Stimulated activated CD8-positive, alpha-beta memory T cell treated with anti-CD3 and anti-CD28 coated beads, Interleukin-15, amount 100 ng/mL, for 48 hours (primary cell): ENCODE measurements at places on chromosomes 6 and 20.

- no peak for DNase-seq
These were observed 208.7 kb downstream of the COL9A1 start for GRCh38 chr6:70094156-70094555.

- DNase-seq, result no peak
These were observed 169.1 kb upstream of the CDYL start for GRCh38 chr6:4606821-4607704.

GRCh38 chr6:106146852-106147351, 60.8 kb downstream of the PRDM1 start:
- DNase-seq, result no peak

- DNase-seq, result no peak
These were observed 157.7 kb upstream of the MMS22L start for GRCh38 chr6:97440590-97441176.

DNA sequence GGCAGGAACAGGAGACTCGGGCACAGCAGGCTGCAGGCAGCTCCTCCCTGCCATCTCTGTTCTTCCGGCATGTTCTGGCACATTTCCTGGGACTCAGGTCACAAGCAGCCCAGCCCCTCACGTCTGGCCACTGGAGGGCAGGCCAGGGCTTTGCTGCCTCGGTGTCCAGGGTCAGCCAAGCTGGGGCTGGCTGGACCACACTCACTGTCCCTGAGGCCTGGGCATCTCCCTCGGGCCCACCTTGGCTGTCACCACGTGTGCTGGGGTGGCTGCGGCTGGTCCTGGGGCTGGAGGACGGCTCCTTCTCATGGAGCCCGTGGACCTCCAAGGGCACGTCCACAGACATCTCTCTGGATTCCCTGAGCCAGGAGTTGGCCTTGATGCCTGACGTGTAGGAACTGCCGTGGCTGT, 18.5 kb downstream of the FRMD1 start:
- no peak for DNase-seq

DNA sequence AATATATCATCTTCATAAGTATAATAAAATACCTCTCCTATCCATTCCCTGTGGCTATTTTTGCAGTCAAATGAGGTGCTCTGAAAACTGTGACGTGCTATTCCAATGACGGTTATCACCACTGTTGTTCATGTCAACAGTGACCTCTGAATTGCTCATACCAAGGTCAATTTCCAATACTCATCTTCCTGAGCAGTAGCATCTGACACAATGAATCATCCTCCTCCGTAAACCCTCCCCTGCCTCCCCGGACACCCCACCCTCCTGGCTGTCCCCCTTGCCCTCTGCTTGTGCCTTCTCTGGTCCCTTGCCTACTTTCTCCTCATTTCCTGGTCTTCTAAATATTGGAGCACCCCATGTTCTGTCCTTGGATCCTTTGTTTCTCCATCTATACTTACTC, 77.7 kb upstream of the SLC22A23 start:
- DNase-seq, result no peak

DNA sequence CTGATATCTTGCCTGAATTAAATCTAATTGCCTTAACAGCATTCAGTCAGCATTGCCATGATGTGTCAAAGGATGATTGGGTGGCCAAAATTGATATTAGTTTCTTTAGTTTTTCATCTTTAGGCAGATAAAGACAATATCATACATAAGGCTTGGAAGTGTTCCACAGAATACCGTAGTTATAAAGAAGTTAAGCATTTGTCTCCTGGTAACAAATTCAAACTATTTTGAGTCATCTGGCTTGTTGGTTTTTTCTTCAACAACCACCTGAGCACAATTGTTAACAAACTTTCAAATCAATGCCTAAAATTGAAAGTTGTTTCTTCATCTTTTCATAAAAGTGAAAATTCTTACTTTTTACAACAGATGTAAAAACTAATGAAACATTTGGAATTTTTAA, 47.5 kb upstream of the ADGRF5 start:
- no peak for DNase-seq

DNA sequence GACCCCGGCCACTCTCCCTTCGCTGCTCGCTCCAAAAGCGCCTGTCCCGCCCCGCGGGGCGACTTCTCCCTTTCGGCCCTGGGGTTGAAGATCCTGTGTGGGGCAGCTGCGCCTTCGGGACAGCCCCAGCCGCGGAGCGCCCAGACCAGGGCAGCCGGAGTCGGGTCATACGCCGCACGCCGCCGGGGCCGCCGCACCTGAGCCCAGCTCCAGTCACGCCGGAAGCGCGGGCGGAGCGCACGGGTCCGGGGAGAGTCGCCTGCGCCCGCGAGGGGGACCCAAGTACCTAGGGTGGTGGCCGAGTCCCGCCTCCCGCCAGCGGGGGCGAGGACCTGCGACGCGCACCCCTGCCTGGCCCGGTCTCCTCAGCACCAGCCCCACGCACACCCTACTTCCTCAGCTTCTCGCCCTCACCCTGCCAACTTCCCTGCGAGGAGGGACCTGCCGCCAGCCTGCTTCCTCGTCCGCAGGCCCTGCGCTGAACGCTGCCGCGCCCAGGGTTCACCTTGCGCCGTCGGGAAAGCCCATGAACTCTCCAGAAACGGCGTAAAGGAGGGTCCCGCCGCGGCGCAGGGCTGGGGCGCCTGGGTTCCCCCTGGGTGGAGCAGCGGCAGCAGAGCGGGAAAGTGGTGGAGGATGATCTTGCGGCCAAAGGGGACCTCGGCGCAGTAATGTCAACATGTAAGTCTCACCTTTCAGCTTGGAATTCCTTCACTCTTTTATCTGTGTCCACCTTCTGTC, at the start of gene ADGRG6:
ADGRG6 (plus strand) TSS at position 357 of the 741 bp plus-strand sequence; CDS start at position 680, 323 bp downstream.
- DNase-seq, result peak; percentile 27

- peak; percentile 7 for DNase-seq
These were observed 58.7 kb upstream of the SLC2A12 start for GRCh38 chr6:134111062-134111677.

- no peak for DNase-seq
These were observed 105.3 kb downstream of the FOXF2 start for GRCh38 chr6:1494671-1495070.

DNA sequence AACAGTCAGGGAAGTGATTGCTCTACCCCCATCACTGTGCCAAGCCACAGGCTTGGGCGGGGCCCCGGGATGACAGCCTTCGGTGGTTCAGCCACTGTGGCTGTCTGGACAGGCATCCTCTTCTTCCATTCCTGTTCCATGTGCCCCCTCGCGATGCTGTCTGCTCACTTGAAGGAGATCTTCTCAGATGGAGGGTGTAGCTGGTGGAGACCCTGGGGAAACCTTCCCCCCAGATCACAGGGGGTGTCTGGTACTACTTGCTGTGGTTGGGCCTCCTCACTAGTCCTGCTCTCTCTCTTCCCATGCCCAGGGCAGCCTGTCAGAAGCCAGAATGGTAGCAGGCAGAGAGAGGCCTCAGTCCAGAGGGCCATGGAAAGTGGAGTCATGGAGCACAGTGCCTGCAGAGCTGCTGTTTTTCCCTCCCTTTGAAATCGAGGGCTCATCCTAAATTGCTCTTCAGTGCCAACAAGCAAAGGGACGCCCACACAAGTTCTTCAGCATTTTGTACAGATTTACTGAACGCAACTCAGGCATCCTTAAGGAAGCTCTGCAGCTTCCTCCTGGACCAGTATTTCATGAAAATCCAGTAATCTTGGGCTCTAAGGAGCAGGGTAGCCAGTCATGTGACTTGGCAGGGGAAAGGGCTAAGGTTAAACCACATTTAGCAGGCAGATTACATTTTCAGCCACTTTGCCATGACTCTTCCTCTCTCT, 326.6 kb downstream of the ZFAND3 start:
- DNase-seq, result no peak

- no peak for DNase-seq
These were observed 131.5 kb downstream of the TAF4 start for GRCh38 chr20:61933951-61934715.

DNA sequence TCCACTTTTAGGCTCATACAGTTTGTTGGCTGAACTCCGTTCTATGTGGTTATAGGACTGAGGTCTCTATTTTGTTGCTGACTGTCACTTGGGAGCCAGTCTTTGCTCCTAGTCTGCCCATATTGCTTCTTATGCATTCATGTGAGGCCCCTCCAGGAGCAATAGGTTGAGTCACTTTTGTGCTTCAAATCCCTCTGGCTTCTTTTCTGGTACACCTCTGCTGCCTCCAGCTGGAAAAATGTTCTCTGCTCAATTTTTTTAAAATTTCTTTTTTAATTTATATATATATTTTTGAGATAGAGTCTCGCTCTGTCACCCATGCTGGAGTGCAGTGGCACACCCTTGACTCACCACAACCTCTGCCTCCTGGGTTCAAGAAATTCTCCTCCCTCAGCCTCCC, 42.7 kb upstream of the NOX3 start:
- DNase-seq, result no peak

DNA sequence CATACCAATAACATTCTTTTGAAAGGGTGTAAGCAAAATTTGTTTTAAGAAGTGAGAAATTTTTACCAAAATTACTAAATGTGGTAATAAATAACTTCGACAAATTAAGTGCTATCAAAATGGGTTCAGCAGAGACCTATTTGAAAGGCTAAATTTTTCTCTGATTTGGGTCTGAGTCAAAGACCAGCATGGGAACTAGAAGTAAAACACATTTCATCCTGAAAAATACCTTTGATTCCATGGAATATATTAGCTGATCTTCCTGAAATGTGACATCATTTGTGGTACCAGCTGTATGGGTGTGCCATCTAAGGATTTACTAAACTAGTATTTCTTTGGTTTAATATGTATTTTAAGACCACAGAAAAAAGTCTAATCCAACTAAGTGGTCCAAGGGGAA, 63.6 kb downstream of the BLOC1S5 start:
- DNase-seq, result no peak

- no peak for DNase-seq
These were observed 387.1 kb downstream of the DHX35 start for GRCh38 chr20:39349240-39349639.

DNA sequence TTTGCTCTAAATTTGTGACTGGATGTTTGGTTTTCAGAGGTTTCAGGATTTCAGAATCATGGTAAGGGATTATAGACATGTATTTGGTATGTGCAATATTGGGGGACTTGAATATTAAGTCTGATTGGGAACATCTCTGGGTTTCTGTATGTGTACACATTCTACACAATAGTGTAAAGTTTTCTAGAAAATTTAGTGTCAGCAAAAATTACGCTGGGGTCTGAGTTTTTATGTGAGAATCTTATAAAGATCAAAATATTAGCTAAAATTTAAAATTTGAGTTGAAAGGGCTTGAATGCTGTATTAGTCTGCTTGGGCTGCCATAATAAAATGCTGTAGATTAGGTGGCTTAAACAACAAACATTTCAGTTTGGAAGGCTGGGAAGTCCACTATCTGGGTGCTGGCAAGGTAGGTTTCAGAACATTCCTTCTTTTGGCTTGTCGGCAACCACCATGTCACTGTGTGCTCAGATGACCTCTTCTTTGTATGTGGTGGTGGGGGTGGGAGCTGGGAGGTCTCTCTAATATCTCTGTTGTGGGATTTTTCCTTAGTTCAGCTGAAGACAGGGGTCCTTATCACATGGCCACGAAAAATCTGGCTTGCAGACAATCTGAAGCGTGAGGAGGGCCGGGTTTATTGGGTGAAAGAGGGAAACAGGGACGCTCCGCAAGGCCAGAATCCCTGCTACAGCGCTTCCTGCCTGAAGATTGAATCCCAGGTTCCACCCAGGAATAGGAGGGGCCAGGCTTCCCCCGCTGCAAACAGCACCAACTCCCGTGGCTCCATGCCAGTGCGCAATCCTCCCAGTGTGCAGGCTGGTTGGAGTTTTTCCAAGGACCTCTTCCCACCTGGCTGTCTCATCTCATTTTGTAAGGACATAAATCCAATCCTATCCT, 299.7 kb downstream of the PLCB1 start:
- DNase-seq, result no peak

DNA sequence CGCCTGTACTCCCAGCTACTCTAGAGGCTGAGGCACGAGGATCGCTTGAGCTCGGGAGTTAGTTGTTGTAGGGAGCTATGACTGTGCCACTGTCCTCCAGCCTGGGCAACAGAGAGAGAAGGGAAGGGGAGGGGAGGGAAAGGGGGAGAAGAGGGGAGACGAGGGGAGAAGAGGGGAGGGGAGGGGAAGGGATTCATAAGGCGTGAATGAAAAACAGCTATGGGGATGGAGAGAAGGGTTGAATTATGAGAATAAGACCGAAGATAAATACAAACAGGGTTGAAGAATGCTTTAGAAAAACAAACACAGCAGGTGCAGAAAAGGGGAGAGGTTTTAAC, 106.0 kb downstream of the TRIM27 start:
- DNase-seq, result no peak

- DNase-seq, result no peak
These were observed 68.8 kb downstream of the AGPAT4 start for GRCh38 chr6:161204866-161205557.

- no peak for DNase-seq
These were observed 34.9 kb downstream of the GPLD1 start for GRCh38 chr6:24454452-24454851.

GRCh38 chr6:144647406-144647964, 362.4 kb downstream of the UTRN start:
- DNase-seq, result no peak

GRCh38 chr6:39929039-39929732, 5.1 kb downstream of the MOCS1 start:
- no peak for DNase-seq

DNA sequence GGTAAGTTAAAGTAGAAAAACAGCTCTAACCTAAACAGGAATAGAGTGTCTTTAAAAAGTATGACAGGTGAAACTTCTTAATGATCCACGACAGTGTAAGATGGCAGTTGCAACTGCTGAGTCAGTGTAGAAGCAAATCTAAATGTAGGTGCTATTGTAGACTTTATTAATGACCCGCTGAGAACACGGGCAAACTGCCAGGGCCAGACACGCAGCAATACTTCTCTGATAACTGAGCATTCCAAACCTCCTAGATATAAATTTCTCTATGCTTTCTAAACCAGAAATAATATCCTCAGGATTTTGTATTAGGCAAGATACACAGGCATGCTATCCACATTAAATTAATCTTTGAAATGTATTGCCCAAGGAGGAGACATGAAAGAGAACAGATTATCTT, 1076.4 kb downstream of the HACE1 start:
- no peak for DNase-seq

- no peak for DNase-seq
These were observed 740.5 kb downstream of the CBLN4 start for GRCh38 chr20:55264703-55265239.

DNA sequence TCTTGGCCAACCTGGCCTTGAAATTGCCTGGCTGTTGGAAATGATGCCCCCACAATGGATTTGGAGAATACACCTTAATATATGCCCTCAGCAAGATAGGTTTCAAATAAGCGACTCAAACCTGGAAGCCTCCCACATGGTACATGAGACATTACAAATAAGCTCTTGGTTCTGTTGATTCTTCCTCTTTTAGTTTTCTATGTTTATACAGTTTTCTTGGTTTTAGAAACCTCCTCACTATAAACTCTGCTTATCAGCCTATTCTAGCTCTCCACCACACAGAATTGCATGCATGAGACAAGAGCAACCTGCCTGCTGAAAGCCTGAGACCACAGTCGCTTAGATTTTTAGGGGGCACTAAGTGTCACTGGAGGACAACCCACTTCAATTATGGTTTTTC, 108.8 kb upstream of the PREP start:
- DNase-seq, result no peak

- no peak for DNase-seq
These were observed 197.8 kb downstream of the TFAP2B start for GRCh38 chr6:51016489-51016888.
